ENCODE measurements at places on chromosomes 16 and 17.

GRCh38 chr16:48897698-48898205, 287.8 kb upstream of the N4BP1 start:
- no peak for DNase-seq

DNA sequence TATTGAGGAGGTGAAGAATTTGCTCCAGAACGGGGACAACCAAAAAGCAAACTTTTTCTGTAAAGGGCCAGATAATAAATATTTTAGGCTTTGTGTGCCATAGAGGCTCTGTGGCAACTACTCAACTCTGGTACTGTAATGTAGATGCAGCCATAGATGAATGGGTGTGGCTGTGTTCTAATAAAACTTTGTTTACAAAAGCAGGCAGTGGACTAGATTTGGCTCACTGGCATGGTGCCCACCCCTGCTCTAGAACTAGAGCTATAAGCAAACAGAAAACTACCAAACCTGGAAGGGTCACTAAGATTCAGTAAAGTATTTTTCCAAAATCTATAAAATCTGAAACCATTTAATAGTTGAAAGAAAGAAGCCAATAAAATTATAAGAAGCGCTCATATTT, 24.6 kb upstream of the SMURF2 start:
- DNase-seq, result no peak

GRCh38 chr17:5373112-5373511, 46.4 kb downstream of the NUP88 start:
- DNase-seq, result no peak

DNA sequence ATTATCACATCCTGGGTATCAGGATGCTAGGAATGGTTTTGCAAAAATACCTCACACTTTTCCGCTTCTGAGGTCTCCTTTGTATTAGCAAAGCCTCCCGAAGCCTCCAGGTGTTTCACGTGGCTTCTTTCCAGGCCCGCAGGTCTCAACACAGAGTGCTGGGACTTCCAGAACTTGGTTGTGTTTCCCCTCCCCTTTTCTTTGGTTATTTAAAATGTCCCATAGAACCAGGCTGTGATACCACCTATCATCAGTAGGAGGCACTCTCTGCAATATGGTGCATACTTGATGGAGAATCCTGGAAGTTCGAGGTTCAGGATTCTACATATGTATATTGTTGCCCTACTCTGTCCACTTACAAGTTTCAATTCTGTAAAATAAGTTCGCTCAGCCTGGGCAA, 28.8 kb downstream of the ATP2C2 start:
- DNase-seq, result no peak

GRCh38 chr17:69223809-69224208, 4.8 kb downstream of the ABCA10 start:
- no peak for DNase-seq

Measured in CD4-positive, alpha-beta T cell treated with Interleukin-17A for 4 hours (primary cell).